ENCODE measurements at places on chromosomes 7 and 10.

- peak; percentile 12 for DNase-seq
Observed at GRCh38 chr7:3033136-3033535, 10.5 kb downstream of the CARD11 start.

DNA sequence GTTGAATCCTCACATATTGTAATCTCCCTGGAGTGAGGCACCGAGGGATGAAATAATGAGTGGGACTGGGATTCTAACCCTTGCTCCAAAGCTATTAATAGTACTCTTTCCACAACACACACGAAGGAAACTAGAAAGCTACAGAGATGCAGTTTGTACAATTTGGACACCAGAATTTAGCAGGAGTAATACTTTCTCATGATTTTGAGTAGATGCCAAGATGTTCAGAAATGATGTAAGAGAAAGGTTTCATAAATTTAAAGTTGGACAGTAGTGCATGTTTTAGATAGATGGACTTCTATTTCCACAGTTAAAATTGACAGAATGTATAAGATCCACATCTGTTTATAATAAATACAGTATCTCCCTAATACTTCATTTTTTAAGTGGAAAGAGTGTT is 46.5 kb downstream of the PRR15 start:
- DNase-seq: no peak

DNA sequence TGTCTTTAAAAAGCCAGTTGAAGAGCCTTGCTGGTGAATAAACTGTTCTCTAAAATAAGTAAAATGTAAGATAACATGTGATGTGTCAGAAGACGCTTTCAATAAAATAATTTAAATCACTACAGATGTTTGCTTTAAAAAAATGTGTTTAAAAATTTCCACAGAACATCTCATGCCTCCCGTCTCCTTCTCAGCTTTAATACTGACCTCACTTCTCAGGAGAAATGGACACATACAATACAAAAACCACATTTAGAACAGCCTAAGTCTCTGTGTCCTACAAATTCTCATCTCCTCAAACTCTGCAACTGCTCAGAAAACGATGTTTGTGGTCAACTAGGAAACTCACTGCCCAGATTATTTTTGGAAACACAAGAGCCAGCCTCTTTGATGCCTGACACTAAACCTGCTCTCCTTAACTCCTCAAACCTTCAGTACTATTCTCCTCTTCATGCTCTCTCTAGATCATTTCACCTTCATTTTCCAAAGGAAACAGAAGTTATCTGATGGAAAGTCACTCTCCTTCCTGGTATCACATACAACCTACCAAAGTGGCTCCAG is 120.3 kb downstream of the ZNF438 start:
- no peak for DNase-seq

- no peak for DNase-seq
Observed at GRCh38 chr10:124464028-124464965, 2.7 kb downstream of the LHPP start.

DNA sequence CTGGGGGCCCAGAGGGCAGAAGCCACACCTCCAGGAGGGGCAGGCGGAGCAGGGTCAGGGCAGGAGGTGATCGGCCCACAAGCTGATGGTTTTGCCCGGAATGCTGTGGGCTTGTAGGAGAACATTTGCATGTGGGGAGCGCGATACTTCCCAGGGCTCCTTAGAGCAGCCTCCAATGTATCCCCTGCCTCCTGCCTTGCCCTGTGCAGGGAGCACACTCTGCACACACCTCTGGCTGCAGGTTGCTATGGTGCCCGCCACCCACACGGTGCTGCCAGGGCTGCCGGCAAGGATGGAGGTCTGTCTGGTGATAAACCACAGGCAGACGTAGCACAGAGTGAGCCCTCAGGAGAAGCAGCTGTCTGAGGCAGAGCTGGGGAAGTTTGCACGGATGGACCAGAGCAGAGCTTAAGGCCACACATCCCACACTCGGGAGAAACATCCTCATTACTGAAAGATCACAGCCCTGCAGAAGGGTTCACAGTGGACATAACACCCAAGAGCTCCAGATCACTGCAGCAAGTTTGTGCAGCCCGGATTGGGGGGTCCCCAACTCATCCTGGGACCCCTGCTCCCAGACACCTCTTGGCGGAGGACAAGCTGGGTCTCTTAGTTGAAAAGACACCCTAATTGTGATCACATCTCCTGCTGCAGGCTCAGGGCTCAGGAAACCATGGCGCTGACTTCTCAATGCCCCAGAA is 41.8 kb downstream of the VIPR2 start:
- DNase-seq: no peak

DNA sequence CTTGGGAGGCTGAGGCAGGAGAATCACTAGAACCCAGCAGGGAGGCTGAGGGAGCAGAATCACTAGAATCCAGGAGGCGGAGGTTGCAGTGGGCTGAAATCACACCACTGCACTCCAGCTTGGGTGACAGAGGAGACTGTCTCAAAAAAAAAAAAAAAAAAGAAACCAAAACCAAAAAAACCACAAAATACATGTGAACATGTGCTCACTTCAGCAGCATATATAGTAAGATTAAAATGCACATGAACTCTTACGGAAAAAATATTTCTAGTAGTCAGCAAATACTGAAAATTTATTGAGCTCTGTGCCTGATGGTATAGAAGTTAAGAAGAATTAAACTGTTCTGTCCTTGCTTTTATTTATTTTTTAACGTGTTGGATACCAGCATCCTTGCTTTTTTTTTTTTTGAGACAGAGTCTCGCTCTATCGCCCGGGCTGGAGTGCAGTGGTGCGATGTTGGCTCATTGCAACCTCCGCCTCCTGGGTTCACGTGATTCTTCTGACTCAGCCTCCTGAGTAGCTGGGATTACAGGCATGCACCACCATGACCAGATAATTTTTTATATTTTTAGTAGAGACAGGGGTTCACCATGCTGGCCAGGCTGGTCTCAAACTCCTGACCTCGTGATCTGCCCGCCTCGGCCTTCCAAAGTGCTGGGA is 9.6 kb upstream of the ZNF487 start:
- DNase-seq: no peak

GRCh38 chr10:127203067-127203466 is 6.7 kb upstream of the INSYN2A start:
- DNase-seq: no peak

GRCh38 chr10:6498771-6499170 is 81.3 kb downstream of the PRKCQ start:
- DNase-seq: no peak

DNA sequence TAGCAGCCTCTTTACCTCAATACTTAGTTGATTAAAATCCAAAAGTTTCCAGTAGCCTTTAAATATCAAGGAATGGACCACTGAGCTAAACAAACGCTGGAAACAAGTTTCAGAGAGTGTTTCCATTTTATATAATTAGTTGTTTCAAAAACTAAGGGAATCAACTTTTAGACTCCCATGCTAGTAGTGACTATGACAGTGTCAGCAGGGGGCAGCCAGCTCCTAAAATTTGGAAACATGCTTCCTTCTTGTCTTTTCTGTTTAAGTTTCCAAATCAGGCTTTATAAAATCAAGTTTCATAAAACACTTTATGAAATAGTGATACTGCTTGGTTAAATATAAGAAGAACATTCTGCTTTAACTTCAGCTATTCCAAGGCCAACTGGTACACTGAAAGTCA is 138.2 kb upstream of the TMEM229A start:
- DNase-seq: no peak

GRCh38 chr7:73477376-73477775 is 43.8 kb downstream of the FZD9 start:
- DNase-seq: no peak

All from left forelimb (tissue), 1 donor.